ENCODE measurements at places on chromosomes 5 and 9.

DNA sequence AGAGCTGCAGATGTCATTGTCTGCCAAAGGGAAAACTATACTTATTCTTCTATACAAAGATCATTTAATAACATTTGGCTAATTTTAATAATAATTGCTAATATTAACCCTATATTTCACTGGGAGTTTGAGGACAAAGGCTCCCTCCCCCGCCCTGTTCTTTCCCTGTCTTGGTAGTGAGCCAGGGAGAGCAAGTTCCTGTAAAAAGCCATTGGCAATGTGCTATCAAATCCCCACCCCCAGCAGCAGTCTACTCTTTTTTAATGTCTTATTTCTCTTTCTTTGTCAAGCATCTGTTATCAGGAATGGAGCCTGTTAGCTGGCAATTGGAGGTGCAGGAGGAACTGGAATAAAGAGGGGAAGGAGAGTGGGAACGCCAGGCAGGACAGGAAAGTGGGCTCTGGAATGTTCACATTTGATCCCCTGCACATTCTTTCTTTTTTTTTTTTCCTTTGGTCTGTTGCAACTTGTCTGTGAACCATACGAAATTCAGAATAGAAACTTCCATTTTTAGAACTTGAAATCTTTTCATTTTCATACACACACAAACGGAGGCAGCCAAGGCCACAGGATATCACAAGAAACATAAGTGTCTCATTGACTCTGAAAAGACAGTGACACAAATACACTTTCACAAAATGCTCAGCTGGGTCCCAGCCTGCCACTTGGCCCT is 664.8 kb upstream of the ZNF608 start:
- DNase-seq: no peak

GRCh38 chr5:175778951-175779503 is 92.4 kb upstream of the CPLX2 start:
- DNase-seq: peak; percentile 90

- no peak for DNase-seq
Observed at GRCh38 chr9:581673-582497, 259.6 kb upstream of the DMRT1 start.

- DNase-seq: no peak
Observed at GRCh38 chr9:37438359-37438758, 15.9 kb downstream of the GRHPR start.

GRCh38 chr5:116799401-116799800 is 224.8 kb upstream of the SEMA6A start:
- no peak for DNase-seq

DNA sequence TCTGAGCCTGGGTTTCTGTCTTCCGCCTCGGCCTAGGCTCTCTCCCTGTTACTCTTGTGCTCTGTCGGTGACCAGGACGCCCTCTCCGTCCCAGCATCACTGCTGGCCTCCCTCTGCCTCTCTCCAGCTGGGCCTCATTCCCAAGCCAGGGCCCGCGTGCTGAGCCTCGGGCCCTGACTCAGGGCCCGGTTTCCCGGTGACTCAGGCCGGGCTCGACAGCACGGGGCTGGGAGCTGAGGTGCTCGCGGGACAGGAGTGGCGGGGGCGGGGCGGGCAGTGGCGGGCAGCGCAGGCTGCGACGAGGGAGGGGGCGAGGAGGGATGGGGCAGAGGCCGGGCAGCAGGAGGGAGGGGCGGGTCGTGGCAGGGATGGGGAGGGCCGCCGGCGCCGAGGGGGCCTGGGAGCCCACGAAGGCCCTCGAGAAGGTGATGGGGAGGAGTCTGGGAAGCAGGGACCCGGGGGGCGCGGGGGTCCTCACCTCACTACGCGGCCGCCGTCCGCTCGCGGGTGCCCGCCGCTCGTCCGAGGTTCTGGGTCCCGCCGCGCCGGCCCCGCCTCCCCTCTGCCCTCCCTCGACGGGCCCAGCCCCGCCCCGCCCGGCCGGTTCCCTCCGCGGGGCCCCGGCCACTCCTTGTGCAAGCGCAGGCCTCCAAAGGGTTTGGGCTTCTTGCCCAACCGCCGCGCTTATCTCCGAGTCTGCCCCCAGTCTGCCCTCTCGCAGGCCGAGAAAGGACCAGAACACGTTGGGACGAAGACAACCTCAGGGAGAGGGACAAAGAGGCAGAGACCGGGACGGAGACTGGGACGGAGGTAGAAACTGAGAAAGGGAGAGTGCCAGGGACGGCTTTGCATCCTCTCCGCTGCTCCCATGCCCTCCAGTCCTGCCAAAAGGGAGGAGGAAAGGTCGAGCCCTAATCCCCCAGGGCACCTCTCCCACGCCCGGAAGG is at the start of gene ARAP3:
Gene ARAP3, minus strand, starts transcription at position 536 of the 947 bp plus-strand sequence. CDS start 1,744 bp downstream, outside the sequence.
- DNase-seq: no peak

DNA sequence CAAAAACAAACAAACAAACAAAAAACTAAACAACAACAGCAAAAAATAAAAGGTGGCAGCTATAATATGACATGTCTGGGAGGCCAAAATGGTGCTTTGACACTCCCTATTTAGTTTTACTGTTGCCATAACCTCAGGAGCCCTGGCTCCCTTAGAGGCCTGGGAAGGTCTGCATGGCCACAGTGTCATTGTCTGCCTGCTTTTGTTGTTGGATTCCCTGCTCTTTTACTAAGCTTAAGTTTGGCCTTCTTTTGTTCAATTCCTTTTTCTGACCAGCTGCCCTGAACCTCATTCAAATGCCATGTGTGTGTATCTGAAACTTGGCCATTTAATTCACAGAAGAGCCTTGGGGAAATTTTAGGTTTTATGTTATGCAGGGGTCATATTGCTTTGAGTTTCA is 458.2 kb downstream of the TMEM232 start:
- no peak for DNase-seq

GRCh38 chr9:126125577-126125976 is 201.1 kb upstream of the MVB12B start:
- no peak for DNase-seq

- DNase-seq: no peak
Observed at GRCh38 chr9:68980341-68980914, 33.5 kb downstream of the PRKACG start.

DNA sequence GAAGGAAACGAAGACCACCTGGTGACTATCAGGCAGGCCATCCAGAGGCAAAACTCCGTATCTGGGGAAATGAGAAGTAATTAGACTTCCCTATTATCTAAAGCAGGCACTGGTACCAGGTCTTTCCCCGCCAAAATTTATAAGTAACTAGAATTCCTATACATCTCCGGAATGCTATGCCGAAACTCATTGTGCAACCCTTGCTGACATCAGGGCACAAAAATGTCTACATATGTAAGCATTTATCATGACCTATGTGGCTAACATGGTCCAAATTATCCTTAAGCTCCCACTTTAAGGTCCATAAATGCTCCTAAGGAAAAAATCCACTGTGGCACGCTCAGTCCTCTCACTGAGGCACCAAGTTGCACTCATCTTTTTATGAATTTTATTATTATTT is 17.8 kb downstream of the ACTL7B start:
- no peak for DNase-seq

GRCh38 chr5:169142264-169142970 is 158.5 kb downstream of the SLIT3 start:
- no peak for DNase-seq

GRCh38 chr5:4722886-4723285 is 417.2 kb upstream of the ADAMTS16 start:
- no peak for DNase-seq

- no peak for DNase-seq
Observed at GRCh38 chr9:127290561-127291065, 26.0 kb downstream of the GARNL3 start.

DNA sequence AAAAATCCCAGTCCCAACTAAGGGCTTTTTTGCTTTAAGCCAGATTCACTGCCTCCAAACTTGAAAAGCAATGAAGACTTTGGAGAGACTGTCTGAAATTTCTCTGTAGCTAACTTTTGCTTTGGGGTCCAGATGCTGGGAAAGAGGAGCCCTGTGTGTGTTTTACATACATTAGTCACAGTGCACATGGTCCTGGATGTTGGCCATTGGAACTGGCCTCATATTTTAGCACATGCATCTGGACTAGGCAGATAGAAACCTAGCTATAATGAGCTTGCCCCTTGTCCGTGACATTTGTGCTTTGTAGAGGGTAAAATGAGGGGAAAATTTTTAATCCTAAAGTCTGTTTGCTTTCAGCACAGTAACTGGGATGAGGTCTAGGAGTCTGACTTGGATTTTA is 421.7 kb downstream of the CDK5RAP2 start:
- DNase-seq: no peak

GRCh38 chr9:28177925-28178324 is 604.6 kb upstream of the C9orf72 start:
- DNase-seq: no peak

GRCh38 chr9:128768606-128769005 is 3.1 kb downstream of the ZER1 start:
- DNase-seq: no peak

DNA sequence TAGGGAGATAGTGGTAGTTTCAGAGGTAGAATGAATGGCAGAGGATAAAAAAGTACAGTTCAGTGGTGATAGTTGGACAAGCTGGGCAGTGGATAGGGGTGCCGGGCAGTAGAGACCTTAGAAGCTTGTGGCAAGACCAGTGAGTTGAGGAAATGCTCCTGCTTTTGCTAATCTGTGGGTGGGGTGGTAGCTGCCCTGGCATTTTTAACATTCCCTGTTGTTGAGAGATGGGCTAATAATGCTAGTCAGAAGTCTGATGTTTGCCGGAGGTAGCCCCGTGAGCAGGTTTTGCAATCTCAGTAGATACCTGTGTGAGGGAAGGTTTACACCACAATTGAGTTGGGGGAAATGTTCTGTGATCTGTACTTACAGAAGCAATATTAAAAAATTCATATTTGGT is 91.1 kb downstream of the TRIO start:
- no peak for DNase-seq

DNA sequence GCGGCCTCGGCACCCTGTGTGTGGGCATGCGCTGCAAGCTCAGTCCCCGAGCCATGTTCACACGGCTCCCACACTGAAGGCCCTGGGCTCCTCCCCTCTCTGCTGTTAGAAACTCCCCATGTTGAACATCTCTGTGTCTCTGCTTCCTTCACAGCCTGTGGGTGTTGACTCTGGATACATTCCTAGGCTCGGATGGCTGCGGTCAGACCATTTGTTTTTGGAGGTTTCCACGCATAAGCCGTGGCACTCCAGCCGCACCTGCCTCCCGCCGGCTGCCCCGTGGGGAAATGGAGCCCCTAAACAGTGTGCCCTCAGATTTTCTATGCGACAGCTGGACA is 31.2 kb upstream of the LRRC14B start:
- no peak for DNase-seq

DNA sequence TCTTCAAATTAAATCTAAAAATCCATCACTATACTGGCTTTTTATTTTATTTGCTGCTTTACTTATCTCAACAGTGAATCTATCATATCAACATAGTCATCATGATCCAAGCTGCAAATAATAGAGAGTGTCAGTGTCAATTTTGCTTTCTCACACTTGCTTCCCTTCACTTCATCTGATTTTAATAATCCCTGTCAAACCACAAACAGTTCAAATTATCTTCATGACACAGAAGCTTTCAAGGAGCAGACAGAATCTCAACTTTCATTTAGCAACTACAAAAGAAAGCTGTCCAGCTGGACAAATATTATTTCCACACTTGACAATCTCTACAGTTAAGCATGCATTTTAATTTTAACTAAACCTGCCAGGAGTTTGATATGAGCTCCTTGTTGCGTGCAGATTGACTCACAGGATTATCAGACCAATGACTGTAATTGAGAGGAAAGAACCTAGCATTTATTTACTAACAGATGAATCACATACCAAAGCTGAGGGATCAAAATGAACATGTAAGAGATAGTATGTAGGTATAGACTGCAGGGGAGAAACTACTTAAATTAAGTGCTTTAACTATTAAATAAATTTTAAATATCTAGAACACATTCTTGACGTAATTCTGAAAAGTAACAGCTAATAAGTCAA is 56.0 kb downstream of the KIAA0825 start:
- DNase-seq: peak; percentile 75

- no peak for DNase-seq
Observed at GRCh38 chr5:178630475-178630930, 3.7 kb upstream of the CLK4 start.

- DNase-seq: no peak
Observed at GRCh38 chr9:136940526-136941230, 3.9 kb downstream of the FBXW5 start.

DNA sequence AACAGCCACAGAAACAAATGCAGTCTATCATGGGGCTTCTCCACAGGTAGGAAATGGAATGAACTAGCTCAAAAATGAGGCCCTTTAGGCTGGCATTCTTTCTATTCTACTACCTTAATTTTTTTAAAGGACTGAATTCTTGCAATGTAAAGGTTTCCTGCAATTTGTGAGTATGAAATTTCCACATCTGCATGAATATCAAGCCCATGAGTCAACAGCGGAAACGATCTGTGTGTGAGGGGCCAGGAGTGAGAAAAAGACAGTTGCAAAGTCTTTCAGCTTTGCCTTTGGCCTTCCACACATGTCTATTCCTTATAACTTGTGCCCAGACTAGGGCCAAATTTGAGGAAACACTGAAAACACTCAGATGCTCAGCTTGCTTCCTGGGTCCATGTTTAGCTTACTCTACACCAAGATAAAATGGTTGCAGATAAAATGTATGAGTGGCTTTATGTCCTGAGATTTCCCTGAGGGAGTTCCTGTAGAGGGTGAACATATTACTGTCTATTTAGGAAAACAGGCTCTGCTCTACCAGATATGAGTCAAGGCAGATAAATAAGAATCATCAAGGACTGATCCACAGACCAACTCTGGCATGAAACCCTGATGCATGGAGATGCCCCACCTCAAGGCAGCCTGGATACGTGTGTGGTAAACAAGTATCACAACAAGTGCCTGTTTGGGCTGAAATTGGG is 46.5 kb downstream of the RETREG1 start:
- no peak for DNase-seq

GRCh38 chr5:55096182-55096581 is 6.3 kb upstream of the GZMA start:
- DNase-seq: no peak

DNA sequence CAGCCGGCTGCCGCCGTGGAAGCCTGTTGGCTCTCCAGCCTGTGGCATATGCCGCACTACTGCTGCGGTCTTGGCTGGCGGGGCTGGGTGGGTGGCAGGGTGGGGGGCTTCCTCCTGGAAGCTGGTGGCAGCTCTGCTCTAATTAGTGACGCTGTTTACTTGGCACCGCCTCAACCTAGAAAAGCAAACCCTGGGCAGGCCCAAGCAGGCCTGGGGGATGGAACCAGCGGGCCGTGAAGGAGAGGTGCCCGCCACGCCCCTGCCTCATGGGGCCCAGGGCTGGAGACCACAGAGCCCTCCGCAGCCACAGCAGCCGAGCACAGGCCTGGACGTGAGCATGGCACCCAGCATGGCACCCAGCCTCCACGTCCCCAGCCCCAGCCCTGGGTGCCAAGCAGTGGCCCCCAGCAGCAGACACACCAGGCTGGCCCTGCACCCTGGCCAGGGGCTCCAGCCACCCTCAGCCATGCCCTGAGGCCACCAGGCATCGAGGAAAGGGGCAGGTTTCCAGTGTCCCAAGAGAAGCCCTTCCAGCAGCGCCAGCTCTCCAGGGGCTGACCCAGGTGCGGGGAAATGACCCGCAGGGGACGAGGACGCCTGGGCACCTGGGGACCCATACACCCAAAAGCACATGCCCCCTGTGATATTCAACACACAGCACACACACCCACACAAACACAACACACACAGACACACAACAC is 5.4 kb upstream of the CCDC187 start:
- DNase-seq: peak; percentile 84

- no peak for DNase-seq
Observed at GRCh38 chr5:122228728-122229392, 83.2 kb upstream of the SNCAIP start.

Data from SHP77 treated with DMSO at 0.1 percent for 48 hours (cell line).